Activated naive CD4-positive, alpha-beta T cell treated with Interleukin-2 at 50 U/mL for 16 hours (primary cell): ENCODE measurements at places on chromosomes 11 and 22.

DNA sequence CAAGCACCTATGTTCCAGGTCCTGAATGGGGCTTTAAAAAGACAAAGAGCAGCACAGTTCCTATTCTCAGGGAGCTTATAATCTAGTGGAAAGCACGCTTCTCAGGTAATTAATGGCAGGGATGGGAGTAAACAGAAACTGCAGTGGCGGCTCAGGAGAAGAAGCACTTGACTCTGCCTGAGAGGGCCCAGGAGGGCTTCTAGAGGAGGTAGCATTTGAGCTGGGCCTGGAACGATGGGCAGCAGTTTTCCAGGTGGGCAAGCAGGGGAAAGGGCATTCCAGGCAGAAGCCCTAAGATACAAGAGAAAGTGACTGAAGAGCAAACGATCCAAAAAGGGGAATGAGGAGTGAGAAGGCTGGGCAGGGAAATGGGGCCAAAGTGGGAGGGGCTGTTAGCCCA is 37.1 kb upstream of the CHST1 start:
- DNase-seq, result no peak

DNA sequence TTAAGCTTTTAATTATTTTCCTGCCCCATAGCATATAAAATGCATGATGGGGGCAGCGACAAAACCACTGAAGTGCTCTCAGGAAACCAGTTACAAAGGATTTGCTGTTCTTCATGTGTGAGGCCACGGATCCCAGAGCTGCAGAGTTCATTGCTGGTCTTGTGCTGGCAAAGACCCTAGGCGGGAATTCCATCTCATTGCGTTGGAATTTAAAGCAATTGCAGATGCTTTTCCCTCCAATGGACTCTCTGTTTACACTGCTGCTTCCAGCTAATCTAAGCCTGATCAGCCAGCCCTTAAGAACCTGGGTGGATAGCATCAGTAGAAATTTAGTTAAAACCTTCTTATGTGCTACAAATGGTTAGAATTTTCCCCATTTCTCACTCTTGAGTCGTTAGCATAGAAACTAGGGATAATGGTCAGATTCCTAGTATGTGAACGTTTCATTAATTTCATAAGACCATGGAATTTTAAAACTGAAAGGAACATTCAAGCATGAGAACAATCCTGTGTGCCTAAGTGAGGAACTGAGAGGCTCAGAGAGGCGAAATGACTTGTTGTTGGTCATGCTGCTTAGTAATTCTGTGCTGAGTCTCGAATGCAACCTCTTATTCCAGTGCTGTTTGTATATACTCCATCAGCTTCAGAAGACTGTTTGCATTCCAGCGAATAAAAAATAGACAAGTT is 36.1 kb upstream of the ADSL start:
- no peak for DNase-seq

- DNase-seq, result no peak
Measured at GRCh38 chr22:33715237-33715985, 204.9 kb downstream of the LARGE1 start.

DNA sequence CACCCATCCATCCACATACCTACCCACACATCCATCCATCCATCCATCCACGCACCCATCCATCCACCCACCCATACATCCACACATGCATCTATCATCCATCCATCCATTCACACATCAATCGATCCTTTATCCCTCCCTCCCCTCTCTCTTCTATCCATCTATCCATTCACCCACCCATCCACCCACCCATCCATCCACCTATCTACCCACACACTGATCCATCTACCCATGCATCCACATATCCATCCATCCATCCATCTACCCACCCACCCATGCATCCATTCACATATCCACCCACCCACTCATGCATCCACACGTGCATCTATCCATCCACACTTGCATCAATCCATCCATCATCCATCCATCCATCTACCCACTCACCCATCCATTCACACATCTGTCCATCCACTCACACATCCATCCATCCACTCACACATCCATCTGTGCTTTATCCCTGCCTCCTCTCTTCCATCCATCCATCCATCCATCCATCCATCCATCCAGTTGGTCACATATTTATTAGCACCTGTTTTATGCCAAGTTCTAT is 366.1 kb downstream of the CTTN start:
- no peak for DNase-seq

- no peak for DNase-seq
Measured at GRCh38 chr22:41827671-41828070, 5.2 kb upstream of the SREBF2 start.

- DNase-seq, result no peak
Measured at GRCh38 chr22:30291058-30291892, 2.0 kb upstream of the CASTOR1 start.

GRCh38 chr11:77411137-77411707 is 62.7 kb downstream of the PAK1 start:
- peak; percentile 9 for DNase-seq

DNA sequence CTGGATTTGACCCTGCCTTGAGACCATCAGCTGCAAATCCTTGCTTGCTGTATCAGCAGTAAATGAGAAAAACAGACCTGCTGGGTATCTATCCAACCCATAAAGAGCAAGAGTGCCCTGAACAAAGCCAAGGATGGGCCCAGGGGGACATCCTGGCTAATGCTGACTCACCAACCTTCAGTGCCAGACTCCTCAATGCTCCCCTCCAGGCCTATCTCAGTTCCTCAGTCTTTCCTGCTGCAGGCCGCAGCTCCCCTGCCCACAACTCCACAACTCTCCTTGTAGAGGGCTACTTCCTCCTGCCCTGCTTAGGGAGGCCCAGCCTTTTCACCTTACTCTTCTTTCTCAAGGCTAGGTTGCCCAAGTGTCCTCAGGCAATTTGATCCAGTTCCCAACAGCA is 2.6 kb downstream of the LAMTOR1 start:
- DNase-seq, result no peak

DNA sequence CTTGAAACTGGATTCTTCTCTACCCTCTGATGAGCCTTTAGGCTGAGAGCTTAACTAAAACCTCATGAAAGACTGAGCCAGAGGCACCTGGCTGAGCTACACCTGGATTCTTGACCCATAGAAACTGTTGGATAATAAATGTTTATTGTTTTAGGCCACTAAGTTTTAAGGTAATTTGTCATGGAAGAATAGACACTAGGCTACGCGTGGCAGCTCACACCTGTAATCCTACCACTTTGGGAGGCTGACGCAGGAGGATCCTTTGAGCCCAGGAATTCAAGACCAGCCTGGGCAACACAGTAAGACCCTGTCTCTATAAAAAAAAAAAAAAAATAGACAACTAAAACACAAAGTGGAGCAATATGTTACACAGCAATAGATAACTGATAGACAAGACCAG is 29.2 kb upstream of the UPB1 start:
- no peak for DNase-seq

DNA sequence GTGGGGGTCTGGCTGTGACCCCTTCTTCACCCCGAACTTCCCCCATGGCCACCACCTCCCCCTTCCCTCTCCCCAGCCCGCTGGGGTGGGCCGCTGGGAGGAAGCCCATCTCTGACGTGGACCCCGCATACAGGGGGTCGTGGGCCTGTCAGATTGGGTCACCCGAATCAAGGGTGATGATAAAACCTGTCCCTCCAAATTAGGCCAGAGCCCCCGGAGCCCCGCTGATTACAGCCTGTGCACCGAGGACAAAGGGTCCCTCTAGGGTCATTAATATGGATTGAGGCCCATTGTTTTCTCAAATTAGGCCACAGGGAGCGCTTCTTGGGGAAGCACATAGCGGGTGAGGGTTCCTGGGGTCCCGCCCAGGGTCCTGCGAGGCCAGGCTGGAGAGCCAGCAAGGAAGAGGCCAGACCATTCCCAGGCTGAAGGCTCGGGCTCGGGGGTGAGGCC is 4.9 kb upstream of the LINC01488 start:
- no peak for DNase-seq
